Hematopoietic multipotent progenitor cell treated with erythropoietin and hydrocortisone succinate and interleukin-3 and kit ligand, for 15 days (in vitro differentiated cells): ENCODE measurements at places on chromosomes 13 and 19.

- no peak for DNase-seq
Observed at GRCh38 chr13:113546571-113547237, 37.8 kb upstream of the TFDP1 start.

DNA sequence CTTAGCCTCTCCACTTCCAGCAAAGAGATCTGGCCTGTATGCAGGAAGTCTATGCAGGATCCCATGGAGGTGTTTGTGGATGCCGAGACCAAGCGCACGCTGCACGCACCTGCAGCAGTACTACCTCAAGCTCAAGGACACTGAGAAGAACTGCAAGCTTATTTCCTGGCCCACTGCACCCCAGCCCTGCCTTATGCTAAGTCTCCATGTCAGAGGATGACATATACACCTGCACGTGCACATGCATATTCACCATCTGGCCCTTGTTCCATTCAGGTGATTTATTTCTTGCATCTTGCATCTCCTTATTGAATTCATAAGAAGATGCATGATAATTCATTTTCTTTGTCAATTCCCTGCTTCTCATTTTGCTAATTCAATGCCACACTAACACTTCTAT is 472.8 kb upstream of the SGCG start:
- no peak for DNase-seq

- no peak for DNase-seq
Observed at GRCh38 chr13:102704238-102705058, 9.6 kb upstream of the METTL21C start.

DNA sequence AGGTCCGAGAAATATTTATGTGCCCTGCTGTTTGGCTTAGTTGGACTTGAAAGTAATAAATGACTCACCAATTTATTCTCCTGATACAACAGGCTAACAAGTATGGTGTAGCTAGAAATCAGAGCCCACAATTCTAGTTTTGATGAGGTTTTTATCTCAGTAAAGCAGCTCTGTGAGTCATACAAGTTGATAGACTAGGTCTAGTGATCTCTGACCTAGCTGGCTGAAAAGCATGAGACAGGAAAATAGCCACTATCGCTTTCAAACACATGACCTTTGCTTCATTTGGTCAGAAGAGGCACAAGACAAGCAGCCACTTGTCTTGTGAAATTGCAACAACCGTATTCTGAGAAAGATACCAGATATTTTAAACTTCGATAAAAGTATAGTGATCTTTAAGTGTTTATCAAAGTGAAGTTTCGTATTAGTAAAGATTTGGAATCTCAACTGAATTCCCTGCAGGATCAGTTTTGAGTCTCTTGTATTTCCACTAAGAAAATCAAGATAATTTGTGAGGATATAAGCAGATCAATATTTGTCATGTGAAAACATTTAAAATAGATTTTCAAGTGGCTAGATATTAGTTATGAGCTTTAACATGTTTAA is 126.7 kb downstream of the MAB21L1 start:
- DNase-seq = no peak

GRCh38 chr13:23696610-23697009 is 126.4 kb downstream of the TNFRSF19 start:
- DNase-seq = no peak

DNA sequence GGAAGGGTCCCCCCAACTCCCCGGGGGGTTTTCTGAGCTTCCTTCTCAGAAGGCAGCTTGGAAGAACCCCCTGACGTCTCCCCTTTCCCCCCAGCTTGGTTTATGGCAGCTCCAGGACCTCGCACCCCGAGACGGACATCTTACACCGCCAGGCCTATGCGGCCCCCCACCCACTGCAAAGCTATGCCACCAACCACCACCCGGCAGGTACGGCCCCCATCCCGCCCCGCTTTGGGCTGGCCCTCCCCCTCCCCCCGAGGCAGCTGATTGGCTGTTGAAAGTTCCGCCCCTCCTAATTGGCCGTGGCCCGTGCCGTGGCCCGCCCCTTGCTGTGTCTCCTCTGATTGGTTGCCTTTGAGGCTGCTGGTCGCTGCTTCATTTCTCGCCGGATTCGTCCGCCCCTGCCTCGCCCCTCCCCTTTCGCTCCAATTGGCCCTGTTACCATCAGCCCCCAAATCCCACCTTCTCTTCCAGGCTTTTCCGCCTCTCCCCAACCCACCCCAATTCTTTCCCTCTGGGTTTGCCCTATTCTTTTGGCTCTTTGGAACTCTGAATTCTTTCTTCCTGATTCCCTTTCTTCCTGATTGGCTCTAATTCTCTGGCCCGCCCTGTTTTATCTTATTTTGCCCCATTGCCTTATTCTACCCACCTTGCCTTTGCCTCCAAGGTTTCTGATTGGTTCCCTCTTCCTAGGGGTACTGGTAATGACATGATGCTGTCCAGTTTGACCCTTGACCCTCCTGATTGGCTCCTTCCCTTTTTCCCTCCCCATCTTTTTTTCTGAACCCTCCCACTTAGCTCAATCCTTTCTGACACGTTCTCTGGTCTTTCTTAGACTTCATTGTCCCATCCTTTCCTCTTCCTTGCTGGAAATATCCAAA is 2.5 kb downstream of the PRR12 start:
- peak; percentile 93 for DNase-seq
